Stimulated activated CD4-positive, alpha-beta T cell treated with anti-CD3 and anti-CD28 coated beads, TNF-alpha, amount 100 ng/mL, for 48 hours (primary cell): ENCODE measurements at places on chromosomes 5 and 9.

- no peak for DNase-seq
Measured at GRCh38 chr5:145775893-145776444, 59.2 kb downstream of the PRELID2 start.

DNA sequence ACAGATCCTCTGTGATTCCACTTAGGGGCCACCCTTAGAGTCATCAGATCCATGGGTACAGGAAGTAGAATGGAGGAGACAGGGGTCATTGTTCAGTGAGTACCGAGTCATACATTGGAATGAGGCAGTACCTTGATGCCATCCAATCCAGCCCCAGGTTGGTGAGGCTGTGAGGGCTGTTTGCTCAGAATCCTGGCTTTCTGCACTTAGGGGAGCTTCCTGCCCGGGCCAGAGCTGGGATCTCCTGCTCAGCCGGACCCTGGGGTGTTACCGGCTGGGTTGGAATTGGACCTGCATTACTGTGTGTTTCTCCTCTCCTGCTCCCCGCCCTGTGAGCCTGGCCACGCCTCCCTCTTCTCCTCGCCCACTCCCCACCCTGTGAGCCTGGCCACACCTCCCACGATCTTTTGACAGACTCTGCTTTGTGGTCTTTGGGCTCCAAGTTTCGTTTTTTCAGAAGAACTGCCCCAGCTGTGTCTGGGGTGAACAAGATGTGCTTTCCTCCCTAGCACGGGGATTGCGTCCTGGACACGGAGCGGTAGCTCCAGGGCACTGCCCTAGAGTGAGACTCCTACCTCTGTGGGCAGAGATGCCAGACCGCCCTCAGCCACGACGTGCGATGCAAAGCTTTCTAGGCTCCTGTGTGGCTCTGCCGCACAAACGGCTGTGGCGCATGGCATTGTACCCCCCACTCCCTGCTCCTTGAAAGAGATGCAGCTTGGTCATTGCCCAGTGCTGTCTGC lies 15.4 kb downstream of the TRAF2 start:
- peak; percentile 50 for DNase-seq

GRCh38 chr5:131423056-131423455 lies 159.2 kb downstream of the CDC42SE2 start:
- no peak for DNase-seq

- DNase-seq: no peak
Measured at GRCh38 chr5:94326586-94326985, 291.8 kb downstream of the KIAA0825 start.

DNA sequence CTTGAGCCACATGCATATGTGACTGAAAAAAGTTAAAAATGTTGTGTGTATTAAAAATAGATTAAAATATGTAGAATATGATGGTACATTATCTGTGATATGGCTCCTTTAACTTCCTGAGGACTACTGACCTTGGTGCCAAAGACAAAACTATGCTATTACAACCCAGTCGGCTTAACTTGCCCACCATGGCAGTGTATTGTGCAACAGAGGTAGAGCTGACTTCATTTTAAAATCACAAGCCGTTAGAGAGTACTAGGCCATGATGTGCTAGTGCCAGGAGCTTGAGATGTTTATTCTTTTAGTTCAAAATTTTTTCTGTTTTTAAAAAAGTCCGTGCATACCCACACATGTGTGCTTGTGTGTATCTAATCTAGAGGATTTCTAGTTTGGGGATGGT lies 46.3 kb downstream of the NAA35 start:
- DNase-seq: no peak

DNA sequence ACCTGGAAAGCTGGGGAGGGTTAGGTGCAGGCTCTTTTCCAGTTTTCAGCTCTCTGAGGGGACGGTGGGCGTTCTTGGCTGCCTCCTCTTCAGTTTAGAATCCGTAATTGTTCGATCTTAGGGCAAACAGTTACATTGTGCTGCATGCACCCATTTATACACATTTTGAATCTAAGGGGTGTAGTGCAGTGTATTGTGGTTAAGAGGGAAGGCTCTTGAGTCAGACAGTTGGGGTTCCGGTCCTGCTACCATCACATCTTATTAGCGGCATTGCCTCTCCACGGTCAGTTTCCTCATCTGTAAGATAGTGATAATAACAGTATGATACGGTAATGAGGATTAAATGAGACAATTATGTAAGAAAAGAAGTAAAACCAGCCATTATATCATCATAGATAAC lies 625 bp downstream of the EXOSC2 start:
- DNase-seq: no peak

DNA sequence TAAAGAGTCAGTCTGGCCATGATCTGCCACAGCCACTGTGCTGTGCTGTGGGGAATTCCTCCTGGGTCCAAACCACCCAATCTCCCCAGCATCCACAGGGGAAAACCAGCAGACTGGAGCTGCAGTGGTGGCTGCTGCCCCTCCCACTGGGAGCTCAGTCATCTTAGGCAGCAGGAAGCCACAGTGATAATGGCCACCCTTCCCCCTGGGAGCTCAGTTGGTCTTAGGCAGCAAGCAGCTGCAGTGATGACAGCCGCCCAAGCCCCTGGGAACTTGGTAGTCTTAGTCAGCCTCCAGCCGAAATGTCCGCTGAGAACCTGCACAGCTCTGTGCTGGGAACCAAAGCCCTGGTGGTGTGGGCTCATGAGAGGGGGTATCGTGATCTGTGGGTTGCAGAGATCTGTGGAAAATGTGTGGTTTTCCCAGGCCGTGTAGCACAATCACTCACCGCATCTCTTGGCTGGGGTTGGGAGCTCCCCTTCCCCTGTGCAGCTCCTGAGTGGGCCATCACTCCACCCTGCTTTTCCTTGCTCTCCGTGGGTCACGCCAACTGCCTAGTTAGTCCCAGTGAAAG lies 38.4 kb upstream of the SMIM15 start:
- no peak for DNase-seq

DNA sequence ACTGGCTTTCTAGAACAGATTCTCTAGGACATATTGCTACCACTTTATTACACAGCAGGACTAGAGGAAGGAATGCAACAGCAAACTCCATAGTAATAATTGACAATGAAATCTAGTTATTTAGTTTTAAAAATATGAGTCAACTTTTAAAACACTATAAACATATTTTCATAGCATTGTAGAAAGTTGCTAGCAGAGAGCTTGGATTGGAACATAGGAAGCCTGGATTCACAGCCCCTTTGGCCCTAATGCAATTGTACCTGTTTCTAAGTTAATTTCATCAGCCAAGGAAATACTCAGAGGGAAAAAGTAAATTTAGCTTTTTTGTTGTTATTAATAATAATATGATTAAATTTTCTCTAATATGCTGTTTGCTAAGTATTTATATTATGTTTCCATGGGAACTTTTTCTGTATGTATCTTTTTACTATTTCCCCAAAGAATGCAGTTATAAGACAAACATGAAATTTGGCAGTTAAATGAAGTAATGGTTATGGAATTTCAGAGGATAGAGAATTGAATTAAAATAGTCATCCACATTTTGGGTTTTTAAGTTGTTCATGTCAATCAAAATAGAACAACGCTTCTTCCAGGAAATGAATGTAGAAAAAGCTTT lies 45.6 kb downstream of the VCAN start:
- DNase-seq: no peak

DNA sequence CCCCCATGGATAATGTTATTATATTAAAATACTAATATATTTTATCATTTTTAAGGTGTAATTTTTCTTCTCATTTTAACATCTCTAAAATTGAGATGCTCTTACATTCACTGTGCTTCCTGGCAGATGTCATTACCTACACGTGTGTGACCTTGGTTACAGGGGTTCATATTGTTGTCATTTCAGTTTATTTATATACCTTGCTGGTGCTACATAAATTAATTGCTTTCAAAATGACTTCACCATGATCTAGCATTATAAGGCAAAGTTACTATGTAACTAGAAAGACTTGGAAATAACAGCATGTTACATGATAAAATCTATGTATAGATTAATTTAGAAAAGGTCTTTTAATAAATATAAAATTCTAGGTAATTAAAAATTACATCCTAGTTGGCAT lies 60.9 kb downstream of the ARHGEF28 start:
- no peak for DNase-seq

DNA sequence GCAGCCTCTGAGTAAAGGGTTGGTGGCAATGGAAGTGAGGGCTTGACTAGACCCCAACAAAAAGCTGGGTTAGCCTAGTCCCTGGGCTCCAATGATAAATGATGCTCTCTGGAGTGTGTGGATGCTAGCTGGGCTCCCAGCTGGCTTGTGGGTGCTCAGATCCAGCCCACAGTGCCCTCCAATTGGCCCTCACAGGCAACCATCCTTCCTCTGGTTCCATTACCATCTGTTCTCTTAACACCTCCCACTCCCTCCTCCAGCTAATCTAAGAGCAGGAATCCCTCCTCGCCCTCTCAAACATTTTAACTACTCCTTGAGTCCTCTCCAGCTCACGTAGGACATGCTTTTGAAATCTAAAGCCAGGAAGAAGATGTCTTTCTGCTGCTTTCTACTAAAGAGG lies 25.2 kb upstream of the FRMD3 start:
- DNase-seq: no peak

GRCh38 chr9:37292896-37293295 lies 129.6 kb upstream of the GRHPR start:
- DNase-seq: no peak

- DNase-seq: no peak
Measured at GRCh38 chr9:95370064-95370463, 52.6 kb upstream of the FANCC start.

DNA sequence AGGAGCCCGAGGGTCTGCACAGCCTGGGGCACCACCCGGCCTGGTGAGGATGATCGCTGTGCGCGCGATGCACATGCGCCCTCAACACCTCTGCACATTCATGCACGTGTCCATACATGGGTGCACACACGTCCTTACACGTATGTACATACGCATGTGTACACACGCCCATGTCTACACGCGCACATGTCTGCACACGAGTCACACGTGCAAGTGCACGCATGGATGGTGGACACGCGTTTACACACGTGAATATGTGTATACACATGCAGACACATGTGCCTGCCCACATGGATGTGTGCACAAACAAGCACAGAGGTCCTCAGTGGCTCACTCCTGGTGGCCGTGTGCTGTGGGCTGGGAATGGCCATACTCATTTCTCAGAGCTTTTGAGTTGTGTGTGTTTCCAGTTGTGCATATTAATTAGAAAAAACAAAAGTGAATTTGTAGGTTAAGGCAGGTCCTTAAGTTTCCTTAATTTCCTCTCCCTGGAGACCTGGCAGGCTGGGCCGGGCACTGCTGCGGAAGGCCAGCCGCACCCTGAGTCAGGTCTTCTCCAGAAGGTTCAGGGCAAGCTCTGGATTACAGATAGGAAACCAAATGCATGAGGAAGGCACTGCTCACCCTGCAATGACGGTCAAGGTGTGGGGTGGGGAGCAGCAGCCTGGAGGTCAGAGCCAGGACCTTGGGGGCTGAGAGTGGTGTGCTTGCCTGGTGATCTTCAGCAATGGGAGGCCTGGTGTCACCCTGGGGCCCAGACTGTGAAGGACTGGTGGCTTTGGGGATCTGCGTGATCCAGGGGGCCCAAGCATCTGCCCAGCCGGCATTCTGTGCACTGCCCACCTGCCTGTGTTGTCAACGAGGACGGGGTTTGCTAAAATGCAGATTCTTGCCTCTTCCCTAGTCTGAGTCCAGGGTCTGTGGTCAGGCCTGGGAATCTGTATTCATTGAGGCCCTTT lies 1.3 kb upstream of the RNU6ATAC start:
- DNase-seq: no peak

GRCh38 chr5:73694089-73694488 lies 68.1 kb downstream of the ARHGEF28 start:
- peak; percentile 1 for DNase-seq

- no peak for DNase-seq
Measured at GRCh38 chr5:34042321-34042720, 692 bp downstream of the C1QTNF3 start.

GRCh38 chr9:132184124-132184523 lies 22.3 kb downstream of the NTNG2 start:
- no peak for DNase-seq

- no peak for DNase-seq
Measured at GRCh38 chr5:153598099-153598498, 107.6 kb downstream of the GRIA1 start.

GRCh38 chr5:168552146-168552545 lies 23.0 kb downstream of the FBLL1 start:
- no peak for DNase-seq

- no peak for DNase-seq
Measured at GRCh38 chr5:179762079-179762780, 29.6 kb downstream of the MAML1 start.

GRCh38 chr5:138625134-138625533 lies 49.9 kb upstream of the HSPA9 start:
- DNase-seq: no peak

GRCh38 chr9:72834994-72835393 lies 117.9 kb downstream of the ALDH1A1 start:
- no peak for DNase-seq

- DNase-seq: no peak
Measured at GRCh38 chr5:87898574-87898973, 370.1 kb downstream of the TMEM161B start.

- no peak for DNase-seq
Measured at GRCh38 chr5:103264508-103264907, 5.9 kb downstream of the MACIR start.

- no peak for DNase-seq
Measured at GRCh38 chr5:34020726-34021125, 12.9 kb upstream of the AMACR start.

GRCh38 chr5:132768485-132768868 lies 8.6 kb downstream of the SEPTIN8 start:
- DNase-seq: no peak

- DNase-seq: no peak
Measured at GRCh38 chr5:120869831-120870230, 405.7 kb downstream of the PRR16 start.

DNA sequence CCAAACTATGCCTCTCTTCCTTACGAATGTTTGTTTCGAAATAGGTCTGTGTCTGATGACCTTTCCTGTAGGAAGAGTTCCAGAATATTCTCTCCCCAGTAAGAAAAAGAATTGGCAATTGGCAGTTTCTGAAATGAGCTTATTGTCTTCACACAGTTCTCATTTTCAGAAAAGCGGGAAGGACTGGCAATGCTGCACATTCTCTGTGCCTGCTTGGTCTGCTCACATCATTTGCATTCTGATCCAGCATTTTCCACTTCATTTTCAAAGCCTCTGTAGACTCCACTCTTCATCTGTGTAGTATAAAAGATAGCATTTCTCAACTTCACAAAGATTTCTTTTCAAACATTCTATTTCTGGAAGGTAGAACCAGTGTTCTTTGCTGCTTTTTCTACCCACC lies 120.6 kb upstream of the CCDC112 start:
- no peak for DNase-seq

- no peak for DNase-seq
Measured at GRCh38 chr5:39896706-39897105, 471.9 kb upstream of the DAB2 start.

DNA sequence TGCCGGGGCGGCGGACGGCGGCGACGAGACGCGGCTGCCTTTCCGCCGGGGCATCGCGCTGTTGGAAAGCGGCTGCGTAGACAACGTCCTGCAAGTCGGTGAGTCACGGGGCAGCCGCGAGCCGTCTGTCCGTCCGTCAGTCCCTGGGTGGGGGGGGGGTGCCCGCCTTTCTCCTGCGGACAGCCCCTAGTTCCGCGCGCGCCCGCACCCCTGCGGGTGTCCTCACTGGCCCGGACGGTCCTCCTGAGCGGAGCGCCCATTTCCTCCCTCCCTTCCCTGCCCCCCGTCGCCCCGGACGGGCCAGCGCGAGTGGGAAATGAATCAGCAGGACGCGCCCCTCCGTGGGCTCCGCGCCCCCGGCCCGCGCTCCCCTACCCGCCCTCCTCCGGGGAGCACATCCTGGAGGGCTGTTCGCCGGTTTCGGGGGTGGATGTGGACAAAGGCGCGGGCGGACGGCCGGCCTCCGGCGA lies 828 bp downstream of the ZSWIM6 start:
- no peak for DNase-seq

- DNase-seq: no peak
Measured at GRCh38 chr9:71812385-71812784, 44.1 kb upstream of the CEMIP2 start.

GRCh38 chr9:122657527-122657926 lies at the start of gene OR1B1:
Gene OR1B1, minus strand, starts transcription at chr9:122657627.
- no peak for DNase-seq
